Psoas muscle (tissue), 8 donors: ENCODE measurements at places on chromosomes 5 and 9. TPM values are rescaled to one million over a fixed set of nuclear protein-coding genes. Genes with fewer than 3 reads are reported as not detected.
A peak's percentile ranks its signal among the peaks of the same experiment; 100 is the strongest.

Gene SV2C
- total RNA-seq = not detected

Gene KIF20A
- total RNA-seq = not detected

Gene OGN
- 7.4 TPM for total RNA-seq

Gene EIF4E1B
- total RNA-seq = not detected

Gene IGFBPL1
- total RNA-seq = 0.51 TPM

Gene TMC1
- total RNA-seq = not detected

Gene SUSD3
- 0.54 TPM for total RNA-seq

Gene C9orf50
- not detected for total RNA-seq

Gene SPATA31E1
- total RNA-seq = not detected

Gene SAXO1
- 0.08 TPM for total RNA-seq

Gene NEK6
- 9.2 TPM for total RNA-seq

Gene TMEM171
- 0.30 TPM for total RNA-seq

Gene FAM151B
- total RNA-seq = 1.2 TPM

Gene DMGDH
- 1.9 TPM for total RNA-seq

GRCh38 chr9:115195912-115196311, 78.0 kb upstream of the TNC start:
- DNase-seq = no peak

DNA sequence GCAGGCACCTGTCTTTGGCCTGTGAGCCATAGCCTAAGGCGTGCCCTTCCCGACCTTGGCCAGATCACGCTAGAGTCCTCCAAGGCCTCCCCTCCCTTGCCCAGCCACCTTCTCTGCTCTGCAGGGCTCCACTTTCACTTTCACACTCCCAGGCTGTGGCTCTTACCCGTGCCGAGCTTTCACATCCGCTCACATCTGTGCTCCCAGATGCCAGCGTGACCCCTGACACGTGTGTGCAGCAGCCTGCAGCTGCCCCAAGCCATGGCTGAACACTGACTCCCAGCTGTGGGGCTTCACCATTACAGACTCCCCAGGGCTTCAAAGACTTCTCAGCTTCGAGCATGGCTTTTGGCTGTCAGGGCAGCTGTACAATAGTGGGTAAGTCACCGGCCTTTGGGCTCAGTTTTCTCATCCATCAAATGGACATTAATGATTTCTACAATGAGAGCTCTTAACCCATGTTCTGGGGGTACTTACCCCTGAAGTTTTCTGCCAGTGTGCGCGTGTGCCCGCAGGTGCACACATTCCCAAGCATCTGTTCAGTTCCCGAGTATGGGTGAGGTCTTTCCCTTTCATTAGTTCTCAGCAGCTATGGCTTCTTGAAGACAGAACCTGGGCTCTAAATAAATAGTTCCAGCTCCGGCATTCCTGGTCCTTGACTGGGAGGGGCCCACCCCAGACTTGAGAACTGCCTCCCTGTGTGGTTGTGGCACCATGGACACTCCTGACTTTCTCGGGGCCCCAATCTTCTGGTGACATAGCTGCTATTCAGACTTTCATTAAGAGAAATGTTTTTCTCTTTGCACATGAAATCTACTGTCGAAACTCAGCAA, 118.6 kb downstream of the RGS3 start:
- peak; percentile 86 for DNase-seq

DNA sequence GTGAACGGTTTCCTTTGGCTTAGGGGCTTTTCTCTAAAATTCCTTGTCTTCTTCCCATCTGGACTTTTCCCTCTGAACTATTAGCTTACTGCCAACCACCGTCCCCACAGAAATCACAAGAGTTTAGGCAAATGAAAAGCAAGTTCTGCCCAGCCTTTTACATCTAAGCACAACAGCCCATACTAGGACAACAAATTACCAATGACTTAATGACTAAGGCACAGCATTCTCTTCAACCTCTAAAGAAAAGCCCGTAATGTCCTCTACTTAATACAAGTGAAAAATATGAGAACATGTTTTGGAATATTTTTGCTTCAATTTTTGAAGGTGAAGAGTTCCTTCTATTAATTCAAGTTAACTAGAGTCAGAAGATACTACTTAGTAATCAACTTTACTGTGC, 1.2 kb downstream of the ZBTB5 start:
- no peak for DNase-seq

GRCh38 chr9:76692458-76693129, 71.6 kb upstream of the PCA3 start:
- no peak for DNase-seq

- no peak for DNase-seq
Measured at GRCh38 chr5:72623936-72624335, 116.7 kb upstream of the ZNF366 start.

- peak; percentile 81 for DNase-seq
Measured at GRCh38 chr9:97570899-97571298, 62.3 kb downstream of the TSTD2 start.

DNA sequence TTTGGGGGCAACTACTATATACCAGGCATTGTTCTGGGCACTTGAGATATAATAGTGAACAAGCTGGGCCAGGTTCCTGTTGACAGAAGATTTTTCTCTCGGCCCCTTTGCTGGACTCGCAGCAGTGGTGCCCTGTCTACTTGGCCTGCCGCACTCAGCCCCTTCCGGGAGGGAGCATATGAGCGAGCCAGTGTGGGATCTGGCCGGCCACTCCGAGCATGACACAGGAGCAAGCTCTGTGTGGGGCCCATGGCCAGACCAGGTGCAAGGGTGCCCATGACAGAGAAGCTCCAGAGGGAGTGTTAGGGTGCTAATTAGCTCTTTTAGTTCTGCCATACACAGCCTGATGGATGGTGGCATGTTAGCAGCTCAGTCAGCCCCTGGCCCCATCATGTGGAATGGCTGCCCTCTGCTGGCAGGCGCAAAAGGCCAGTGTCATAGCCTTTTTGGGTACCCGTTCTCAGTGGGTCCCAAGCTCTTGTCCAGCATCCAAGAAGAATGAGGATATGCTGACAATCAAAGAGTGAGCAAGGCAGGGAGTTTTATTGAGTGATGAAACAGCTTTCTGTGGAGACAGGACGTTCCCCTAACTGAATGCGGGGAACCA, 9.3 kb upstream of the KIF4B start:
- DNase-seq = no peak

GRCh38 chr5:180303226-180304015, 11.5 kb upstream of the MAPK9 start:
- no peak for DNase-seq

GRCh38 chr5:87339986-87340385, 72.3 kb downstream of the RASA1 start:
- DNase-seq = no peak

- DNase-seq = no peak
Measured at GRCh38 chr5:89277816-89278215, 394.8 kb upstream of the MEF2C start.

- no peak for DNase-seq
Measured at GRCh38 chr9:88173378-88173999, 35.2 kb upstream of the SPATA31C2 start.

GRCh38 chr9:126919193-126919592, 4.6 kb downstream of the RALGPS1 start:
- DNase-seq = no peak

DNA sequence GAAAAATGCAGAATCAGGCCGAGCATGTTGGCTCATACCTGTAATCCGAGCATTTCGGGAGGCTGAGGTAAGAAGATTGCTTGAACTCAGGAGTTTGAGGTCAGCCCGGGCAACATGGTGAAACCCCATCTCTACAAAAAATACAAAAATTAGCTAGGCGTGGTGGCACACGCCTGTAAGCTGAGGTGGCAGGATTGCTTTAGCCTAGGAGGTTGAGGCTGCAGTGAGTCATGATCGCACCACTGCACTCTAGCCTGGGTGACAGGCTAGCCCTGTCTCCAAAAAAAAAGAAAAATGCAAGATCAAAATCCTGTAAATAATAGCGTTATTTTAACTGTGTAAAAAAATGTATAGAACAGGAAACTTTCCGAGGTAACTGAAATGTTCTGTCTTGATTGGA, 39.4 kb downstream of the RNF44 start:
- DNase-seq = no peak

- no peak for DNase-seq
Measured at GRCh38 chr9:37309136-37309535, 113.4 kb upstream of the GRHPR start.

GRCh38 chr5:6582507-6583048, 50.3 kb downstream of the NSUN2 start:
- no peak for DNase-seq

GRCh38 chr5:140881889-140882590, at the start of gene PCDHA13:
PCDHA13 (plus strand) TSS chr5:140882124; CDS start chr5:140882269, 145 bp downstream.
- no peak for DNase-seq

- no peak for DNase-seq
Measured at GRCh38 chr9:11546231-11546630, 933.4 kb upstream of the PTPRD start.

- no peak for DNase-seq
Measured at GRCh38 chr5:10624206-10624605, 60.3 kb downstream of the ANKRD33B start.

DNA sequence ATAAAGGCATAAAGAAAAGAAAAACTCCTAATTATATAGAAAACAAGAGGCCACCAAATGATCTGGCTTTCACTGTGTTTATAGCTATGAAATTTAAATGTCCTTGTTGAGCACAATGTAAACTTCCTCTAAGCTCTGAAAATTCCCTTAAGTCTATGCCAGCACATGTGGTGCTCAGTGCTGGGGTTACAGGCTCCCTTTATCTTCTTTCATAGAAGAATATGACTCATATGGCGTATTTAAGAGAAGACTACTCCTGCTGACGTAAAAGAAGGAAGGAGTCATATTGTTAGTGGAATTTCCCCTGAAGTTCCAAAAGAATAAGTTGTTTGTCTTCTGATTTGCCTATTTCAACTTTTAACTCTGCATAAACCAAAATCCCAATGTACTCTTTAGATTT, 30.4 kb downstream of the RNF145 start:
- DNase-seq = no peak

DNA sequence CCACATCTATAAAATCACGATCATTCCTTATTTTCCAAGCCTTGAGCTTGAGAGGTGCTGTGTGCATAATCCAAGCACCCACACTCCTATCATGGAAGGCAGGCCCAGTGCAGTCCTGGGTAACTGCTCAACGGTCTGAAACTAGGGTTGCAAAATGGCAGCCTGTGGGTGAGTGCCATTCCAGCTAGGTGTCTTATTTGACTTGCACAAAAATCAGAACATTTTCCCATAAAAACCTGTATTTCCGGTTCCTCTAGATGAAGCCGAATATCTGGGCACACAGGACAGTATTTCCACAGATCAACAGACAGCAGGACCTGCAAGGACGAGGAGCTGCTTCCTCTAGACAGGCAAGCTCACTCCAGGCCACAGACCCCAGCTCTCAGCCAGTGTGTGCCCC, 588.8 kb downstream of the BNC2 start:
- no peak for DNase-seq

DNA sequence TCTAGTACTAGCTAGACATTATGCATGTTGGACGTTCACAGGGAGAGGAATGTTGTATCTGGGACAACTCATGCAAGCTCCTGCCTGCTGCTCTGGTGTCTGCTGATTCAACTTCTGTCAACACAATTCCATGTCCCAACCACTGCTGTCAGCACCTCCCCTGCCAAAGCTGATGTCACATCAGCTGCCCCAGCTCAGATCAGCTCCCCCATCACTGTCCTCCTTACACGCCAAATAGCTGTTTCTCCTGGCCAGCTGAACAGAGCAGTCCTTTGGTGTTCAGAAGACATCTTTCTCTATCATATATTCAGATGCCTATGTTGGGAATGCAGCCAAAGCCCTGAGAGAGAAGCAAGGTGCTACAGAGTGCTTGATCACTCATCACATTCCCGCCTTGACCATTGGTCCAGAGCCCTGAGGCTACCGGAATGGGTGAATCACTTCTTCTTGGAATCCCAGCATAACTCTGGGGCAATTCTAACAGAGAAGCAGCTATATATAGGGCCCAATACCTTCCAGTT, 223.3 kb downstream of the SEC61B start:
- DNase-seq = peak; percentile 89

DNA sequence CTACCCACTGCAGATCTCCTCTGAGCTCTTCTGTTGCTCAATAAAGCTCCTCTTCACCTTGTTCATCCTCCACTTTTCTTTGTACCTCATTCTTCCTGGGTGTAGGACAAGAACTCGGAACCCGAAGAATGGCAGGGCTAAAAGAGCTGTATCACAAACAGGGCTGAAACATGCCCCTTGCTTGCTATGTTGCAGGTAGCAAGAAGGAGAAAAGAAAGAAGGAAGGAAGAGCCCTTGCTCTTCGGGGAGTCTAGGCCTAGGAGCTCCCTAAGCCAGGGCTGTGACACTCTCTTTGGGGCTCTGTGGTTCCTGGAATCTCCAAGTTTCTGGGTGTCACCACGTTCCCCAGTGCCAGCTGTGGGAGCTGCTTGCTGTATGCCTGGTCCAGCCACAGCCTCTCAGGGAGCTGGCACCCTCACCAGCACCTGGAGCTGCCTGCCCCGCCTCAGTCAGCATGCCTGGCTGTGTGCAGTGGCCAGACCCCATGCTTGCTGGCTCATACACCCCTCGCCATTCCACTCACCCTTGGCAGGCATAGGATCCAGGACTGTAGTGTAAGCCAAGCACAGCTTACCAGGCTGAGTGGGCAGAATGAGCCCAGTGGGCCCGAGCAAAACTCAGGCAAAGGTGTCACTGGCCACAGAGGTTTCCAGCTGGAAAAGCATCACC, 274.8 kb upstream of the ADRA1B start:
- no peak for DNase-seq

DNA sequence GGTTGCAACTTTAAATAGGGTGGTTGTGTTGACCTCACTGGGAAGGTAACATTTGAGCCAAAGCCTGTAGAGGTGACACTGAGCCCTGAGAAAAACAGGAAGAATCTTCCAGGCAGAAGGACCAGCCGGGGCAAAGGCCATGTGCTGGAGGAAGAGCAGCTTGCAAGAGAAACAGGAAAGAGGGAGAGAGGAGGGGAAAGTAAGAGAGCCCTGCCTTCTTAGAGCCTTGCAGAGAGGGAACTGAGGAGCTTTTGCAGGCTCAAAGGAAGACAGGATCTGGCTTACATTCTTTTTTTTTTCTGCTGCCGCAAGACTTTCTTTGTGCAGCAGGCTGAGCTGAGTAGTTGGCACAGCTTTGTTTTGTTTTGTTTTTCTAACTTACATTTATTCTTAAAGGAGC, 17.4 kb downstream of the C9orf153 start:
- DNase-seq = no peak

DNA sequence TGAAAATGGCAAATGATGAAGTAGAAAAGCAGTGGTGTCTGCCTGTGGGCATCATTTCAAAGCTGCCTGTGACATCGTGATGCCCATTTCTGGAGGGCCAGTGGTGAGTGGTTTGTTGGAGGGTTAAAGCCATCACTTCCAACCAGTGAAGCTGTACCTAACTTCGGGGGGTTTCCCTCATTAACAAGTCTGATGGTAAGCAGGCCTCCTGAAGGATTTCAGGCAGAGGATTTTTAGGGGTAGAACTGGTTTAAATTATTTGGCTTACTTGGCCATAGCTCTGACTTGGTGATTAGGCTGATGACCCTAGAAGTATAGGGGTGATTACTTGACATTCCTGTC, 10.7 kb downstream of the TNFAIP8 start:
- no peak for DNase-seq

- DNase-seq = no peak
Measured at GRCh38 chr9:15140051-15140450, 167.0 kb downstream of the TTC39B start.

- DNase-seq = no peak
Measured at GRCh38 chr5:131628990-131629389, 6.0 kb downstream of the RAPGEF6 start.
